ENCODE measurements at places on chromosomes 7 and 10. TPM values are rescaled to one million over a fixed set of nuclear protein-coding genes. Genes with fewer than 3 reads are reported as not detected.

DNA sequence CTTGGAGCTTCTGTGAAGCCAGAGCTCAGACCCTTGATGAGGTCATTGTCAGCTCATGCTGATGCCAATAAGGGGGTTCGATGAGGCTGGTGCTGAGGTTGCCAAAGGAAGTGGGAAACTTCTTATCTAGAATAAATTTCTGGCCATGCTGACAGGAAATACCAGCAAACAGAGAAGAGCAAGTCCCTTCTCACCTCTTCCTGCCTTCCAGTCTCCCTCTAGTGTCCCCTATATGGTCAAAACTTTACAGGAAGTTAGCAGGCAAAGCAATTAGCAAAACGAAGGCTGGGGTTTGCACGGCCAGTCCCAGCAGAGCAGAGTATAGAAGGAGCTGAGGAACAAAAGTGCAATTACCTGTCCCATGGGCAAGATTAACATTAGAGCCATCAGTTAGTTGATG is 15.1 kb upstream of the NEUROG3 start:
- no peak for DNase-seq

DNA sequence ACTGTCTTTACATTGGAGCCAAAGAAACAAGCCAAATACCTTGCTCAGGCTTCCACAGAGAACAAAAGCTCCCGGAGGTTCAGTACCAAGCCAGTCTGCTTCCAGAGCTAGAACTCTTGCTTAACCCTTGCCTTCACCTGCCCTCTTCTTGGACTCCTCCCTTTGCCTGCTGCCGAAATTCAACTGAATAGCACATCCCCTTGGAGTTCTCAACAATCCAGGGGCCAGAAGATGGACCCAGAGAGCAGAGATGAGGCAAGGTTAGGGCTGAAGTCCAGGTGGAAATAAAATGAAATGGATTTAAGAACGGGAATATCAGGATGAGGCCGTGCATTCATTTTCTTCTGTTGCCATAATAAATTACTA is 876 bp upstream of the PIK3AP1 start:
- DNase-seq: no peak

DNA sequence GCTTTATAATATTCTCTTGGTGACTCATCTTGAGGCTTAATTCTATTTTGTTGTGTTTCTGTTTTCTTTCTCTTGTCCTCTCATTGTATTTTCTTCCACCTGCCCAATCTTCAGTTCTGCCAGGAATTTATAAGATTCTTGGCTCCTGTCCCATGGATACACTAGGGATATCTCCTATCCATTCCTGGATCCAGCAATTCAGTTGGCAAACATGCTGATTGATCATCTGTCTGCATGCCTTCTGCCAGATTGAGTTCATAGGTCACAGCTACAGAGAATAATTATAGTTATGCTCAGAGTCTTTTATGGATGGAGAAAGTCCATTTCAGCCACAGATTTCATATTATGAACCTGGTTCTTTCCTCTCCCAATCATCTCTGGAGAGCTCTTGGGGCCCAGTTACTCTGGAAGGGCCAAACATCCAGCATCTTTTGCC is 140.4 kb upstream of the MAGI2 start:
- DNase-seq: no peak

DNA sequence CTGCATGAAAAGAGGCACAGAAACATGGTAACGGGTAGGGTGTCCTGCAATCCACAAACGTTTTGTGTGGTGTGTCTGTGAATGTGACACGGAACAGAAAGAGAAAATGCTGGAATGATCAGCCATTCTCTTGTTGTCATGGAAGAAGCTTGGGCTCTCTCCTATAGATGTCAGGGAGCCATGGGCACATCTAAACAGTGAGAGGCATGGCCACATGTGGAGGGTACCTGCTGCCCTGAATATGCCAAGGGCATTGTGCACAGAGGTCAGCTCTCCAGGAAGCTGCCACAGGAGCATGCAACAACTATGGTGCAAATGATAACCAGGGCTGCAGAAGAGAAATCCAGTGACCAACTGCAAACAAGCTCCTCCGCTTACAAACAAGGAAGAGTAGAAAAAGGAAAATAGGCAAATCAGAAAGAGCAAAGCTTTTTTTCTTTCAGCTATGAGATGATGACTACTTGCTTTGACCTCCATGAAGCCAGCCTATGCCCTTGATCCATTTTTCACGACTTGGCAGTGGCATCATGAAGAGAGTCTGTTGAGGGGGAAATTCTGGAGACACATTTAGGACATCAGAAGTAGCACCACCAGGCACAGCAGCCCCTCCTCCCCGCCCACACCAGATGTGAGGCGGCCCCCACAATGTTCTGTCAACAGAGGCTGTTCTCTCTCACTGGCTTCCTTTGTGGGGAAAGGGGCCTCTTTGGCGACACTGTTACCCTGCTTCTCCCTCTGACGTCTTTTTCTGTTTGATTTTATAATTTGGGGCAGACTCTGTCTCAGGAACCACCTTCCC is 4.8 kb upstream of the PDE1C start:
- no peak for DNase-seq

GRCh38 chr10:77922566-77923179 is 3.9 kb downstream of the DLG5 start:
- DNase-seq: no peak

Gene PNLIP
- total RNA-seq: not detected

Data from lower lobe of right lung (tissue), 2 donors.